ENCODE measurements at places on chromosomes 5 and 9. TPM values are rescaled to one million over a fixed set of nuclear protein-coding genes. Genes with fewer than 3 reads are reported as not detected.

DNA sequence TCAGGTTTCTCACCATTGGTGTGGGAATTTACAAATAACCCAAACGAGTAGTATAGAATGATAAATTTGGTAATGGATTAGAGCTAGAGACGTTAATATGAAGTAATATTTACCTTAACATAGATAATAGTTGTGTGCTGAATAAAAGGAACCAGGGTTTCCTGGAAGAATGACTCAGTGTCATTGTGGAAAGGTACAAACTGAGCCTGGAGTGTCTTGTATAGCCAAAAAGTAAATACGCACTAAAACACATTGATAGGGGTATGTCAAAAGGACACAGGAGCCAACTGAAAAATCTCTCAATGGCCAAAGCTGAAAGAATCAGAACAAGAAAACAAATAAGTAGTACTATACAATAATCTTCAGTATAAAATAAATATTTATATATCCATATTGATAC lies 363.5 kb downstream of the SLCO4C1 start:
- no peak for DNase-seq
- H3K36me3 ChIP-seq, result no peaks in the 10 kb centered on the region
- no peaks in the 10 kb centered on the region for H3K4me1 ChIP-seq
- H3K27ac ChIP-seq, result no peak overlapping the region
- no peak overlapping the region for H3K4me3 ChIP-seq

- no peak for DNase-seq
- no peak overlapping the region for H3K27ac ChIP-seq
- H3K27me3 ChIP-seq, result no peaks in the 10 kb centered on the region
- H3K4me3 ChIP-seq, result no peak overlapping the region
- H3K36me3 ChIP-seq, result no peaks in the 10 kb centered on the region
Observed at GRCh38 chr9:127047971-127048370, 74.5 kb downstream of the ANGPTL2 start.

DNA sequence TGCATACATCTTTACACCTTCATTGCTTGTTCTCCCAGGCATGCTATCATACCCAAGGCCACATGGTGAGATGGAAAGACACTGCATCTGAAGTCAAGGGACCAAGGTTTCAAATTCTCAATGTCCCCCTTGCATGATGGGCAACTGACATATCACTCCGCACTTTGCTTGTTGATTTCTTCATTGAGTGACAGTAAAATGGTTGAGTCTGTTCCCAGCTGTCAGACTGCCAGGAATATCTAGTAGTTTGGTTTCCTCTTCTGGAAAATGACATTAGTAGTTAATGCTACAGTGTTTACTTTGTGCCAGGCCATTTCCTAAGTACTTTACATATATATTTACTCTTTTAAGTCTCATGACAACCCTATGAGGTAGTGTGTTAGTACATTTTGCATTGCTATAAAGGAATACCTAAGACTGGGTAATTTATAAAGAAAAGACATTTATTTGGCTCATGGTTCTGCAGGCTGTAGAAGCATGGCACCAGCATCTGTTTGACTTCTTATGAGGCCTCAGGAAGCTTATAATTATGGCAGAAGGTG lies 114.4 kb downstream of the PCSK1 start:
- no peak for DNase-seq
- H3K4me1 ChIP-seq, result peaks cover 30% of the 10 kb centered on the region
- H3K36me3 ChIP-seq, result no peaks in the 10 kb centered on the region

The NOP16 gene
- total RNA-seq, result 7.1 TPM

- no peak overlapping the region for H3K4me3 ChIP-seq
- no peaks in the 10 kb centered on the region for H3K4me1 ChIP-seq
- no peaks in the 10 kb centered on the region for H3K27me3 ChIP-seq
- no peak for DNase-seq
- H3K36me3 ChIP-seq, result no peaks in the 10 kb centered on the region
Observed at GRCh38 chr5:91416491-91416890, 33.4 kb upstream of the ARRDC3 start.

Measured in osteoblast (primary cell).